B cell (primary cell): ENCODE measurements at places on chromosomes 11 and 22. TPM values are rescaled to one million over a fixed set of nuclear protein-coding genes. Genes with fewer than 3 reads are reported as not detected.

Gene MYBPC3
- total RNA-seq, result 0.67 and 0.70 TPM in 2 replicates

Gene CLDN5
- not detected in 2 replicates for total RNA-seq

- no peak overlapping the region for H3K27ac ChIP-seq
- no peak for DNase-seq
- H3K4me1 ChIP-seq, result no peaks in the 10 kb centered on the region
- H3K4me3 ChIP-seq, result no peak overlapping the region
- no peaks in the 10 kb centered on the region for H3K36me3 ChIP-seq
These were observed 86.5 kb downstream of the IGLL5 start for GRCh38 chr22:22974156-22974555.

- no peak overlapping the region for H3K4me3 ChIP-seq
- H3K4me1 ChIP-seq, result no peaks in the 10 kb centered on the region
- H3K27me3 ChIP-seq, result no peaks in the 10 kb centered on the region
- no peak overlapping the region for H3K27ac ChIP-seq
- H3K36me3 ChIP-seq, result no peaks in the 10 kb centered on the region
- DNase-seq, result no peak
These were observed 66.1 kb downstream of the ARL14EP start for GRCh38 chr11:30388957-30389356.

DNA sequence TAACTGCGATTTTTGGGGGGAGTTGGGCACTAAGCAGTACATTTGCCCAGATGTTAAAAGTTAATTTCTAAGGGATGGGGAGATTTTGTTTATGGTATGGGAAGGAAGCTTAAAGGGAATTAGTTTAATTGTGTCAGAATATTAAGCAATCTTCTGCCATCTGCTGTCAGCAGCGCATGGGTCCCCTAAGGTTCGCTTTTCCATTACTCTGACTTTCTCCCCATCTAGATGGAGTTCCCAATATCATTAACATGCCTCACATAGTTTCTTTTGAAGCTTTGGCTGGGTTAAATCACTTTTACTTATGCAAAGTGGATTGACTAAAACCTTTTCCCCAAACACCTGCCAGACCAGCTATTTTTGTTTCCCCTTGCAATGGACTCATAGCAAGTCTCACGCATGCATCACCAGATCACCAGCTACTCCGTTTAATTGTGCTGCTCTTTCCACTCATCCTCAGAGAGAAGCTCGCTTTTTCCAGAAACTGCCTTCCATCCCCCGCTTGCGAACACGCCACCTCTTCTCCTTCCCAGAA is 172.7 kb downstream of the FAT3 start:
- no peaks in the 10 kb centered on the region for H3K4me1 ChIP-seq
- H3K36me3 ChIP-seq, result no peaks in the 10 kb centered on the region
- no peak overlapping the region for H3K27ac ChIP-seq
- H3K27me3 ChIP-seq, result no peaks in the 10 kb centered on the region
- DNase-seq, result no peak

Gene PARVA
- total RNA-seq, result not detected in 2 replicates

- no peak overlapping the region for H3K4me3 ChIP-seq
- no peaks in the 10 kb centered on the region for H3K36me3 ChIP-seq
- no peak for DNase-seq
- H3K27ac ChIP-seq, result no peak overlapping the region
- no peaks in the 10 kb centered on the region for H3K4me1 ChIP-seq
These were observed 23.2 kb downstream of the SHISAL1 start for GRCh38 chr22:44289414-44290171.

Gene PGM2L1
- 8.4 and 12.6 TPM in 2 replicates for total RNA-seq

DNA sequence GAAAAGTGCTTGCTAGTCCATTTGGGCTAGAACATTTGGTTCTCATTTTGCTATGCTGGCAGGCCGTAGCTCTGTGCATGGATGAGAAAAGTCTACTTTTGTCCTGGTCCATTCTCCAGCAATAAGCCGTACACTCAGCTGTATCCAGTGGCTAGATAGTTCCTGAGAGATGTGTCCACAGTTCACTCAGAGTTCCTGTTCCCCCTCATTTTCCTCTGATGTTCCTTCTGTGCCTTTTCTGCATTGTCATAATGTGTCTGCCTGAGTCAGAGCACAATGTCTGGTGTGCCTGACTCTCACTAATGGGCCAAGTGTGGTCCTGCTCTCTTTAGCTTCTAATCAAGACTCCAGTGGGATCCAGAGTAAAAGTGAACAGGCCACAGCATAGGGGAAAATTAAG is 215.7 kb upstream of the CTSC start:
- H3K27me3 ChIP-seq, result no peaks in the 10 kb centered on the region
- no peak for DNase-seq
- no peaks in the 10 kb centered on the region for H3K4me1 ChIP-seq
- no peak overlapping the region for H3K27ac ChIP-seq
- no peak overlapping the region for H3K4me3 ChIP-seq

Gene CYB5R3
- 79.2 and 80.6 TPM in 2 replicates for total RNA-seq

Gene RASSF7
- 24.7 and 29.8 TPM in 2 replicates for total RNA-seq

DNA sequence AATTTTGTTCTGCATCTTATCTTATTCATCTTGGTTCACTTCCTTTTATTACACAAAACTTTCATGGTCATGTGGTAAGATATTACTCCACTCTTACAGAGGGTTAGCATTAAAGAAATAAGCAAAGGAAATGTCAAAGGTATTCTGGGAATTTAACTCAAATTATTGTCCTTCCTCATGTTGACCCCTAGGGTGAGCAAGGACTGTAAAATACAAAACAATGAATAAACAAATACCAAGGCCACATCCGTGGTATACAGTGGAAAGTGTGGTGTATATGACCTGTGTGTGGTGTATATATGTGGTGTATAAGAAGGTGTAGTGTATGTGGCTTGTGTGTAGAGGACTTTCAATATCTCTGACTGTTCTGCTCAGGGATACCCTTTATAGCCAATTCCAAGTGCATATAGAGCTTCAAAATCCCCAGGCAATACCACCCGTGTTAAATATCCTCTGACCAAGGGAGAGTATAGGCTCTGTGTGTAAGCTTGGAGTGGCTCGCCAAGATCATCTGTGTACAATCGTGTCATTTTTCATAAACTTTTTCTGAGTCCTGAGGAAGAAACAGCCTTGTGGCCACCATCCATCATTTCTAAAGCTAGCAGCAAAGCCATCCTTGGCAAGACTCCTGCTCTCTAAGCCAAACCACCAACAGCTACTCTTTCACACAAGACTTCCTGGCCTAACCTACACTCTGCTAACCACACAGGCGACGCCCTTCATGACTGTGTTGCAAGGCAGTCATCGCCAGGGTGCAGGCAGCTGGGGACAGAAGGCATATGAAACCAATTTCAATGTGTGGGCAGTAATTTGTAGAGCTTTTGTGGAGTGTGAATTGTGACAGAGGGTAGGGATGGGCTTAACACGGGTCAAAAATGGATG is 548.0 kb downstream of the ETS1 start:
- no peaks in the 10 kb centered on the region for H3K36me3 ChIP-seq
- no peak overlapping the region for H3K27ac ChIP-seq
- peaks cover 19% of the 10 kb centered on the region for H3K4me1 ChIP-seq
- DNase-seq, result peak; percentile 43
- no peaks in the 10 kb centered on the region for H3K27me3 ChIP-seq

Gene C22orf15
- total RNA-seq, result 0.81 and 1.0 TPM in 2 replicates

DNA sequence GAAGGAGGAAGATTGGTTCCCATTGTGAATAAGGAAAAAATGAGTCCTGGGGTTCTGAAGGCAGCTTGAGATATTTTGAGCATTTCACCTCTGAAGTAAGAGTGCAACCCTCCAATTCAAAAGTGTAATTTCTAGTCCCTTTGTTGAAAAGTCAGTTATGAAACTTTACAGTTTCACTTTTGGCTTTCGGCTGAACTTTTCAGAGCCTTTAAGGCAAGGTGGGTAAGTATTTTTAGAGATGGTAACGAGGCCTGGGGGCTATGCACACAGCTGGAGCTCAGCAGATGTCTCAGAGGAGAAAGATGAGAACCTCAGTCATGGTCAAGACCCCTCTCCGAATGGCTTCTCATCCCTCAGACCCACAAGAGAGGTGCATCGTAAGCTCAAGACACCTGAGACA is 267.6 kb downstream of the KIRREL3 start:
- H3K36me3 ChIP-seq, result no peaks in the 10 kb centered on the region
- H3K27me3 ChIP-seq, result peaks cover 2% of the 10 kb centered on the region
- H3K27ac ChIP-seq, result no peak overlapping the region
- no peak overlapping the region for H3K4me3 ChIP-seq

- H3K27me3 ChIP-seq, result no peaks in the 10 kb centered on the region
- no peak overlapping the region for H3K27ac ChIP-seq
- no peaks in the 10 kb centered on the region for H3K4me1 ChIP-seq
- H3K36me3 ChIP-seq, result no peaks in the 10 kb centered on the region
These were observed 92.3 kb downstream of the BLID start for GRCh38 chr11:122023614-122024250.
